ENCODE measurements at places on chromosomes 5 and 9.

- DNase-seq, result no peak
Measured at GRCh38 chr9:4788703-4789102, 4.0 kb upstream of the RCL1 start.

DNA sequence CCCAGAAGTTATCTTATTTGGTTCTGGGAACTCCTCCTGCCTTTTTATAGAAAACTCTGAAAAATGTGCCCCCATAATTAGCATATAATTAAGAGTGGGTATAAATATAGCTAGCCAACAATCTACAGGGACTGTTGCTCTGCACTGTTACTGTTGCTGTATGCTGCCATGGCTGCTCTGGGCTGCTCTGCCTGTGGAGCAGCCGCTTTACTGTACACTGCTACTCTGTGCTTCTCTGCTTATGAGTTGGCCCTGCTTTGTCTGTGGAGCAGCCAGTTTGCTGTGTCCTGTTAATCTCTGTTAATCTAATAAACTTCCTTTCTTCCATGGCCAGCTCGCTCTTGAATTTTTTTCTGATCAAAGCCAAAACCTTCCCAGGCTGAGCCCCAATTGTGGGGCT lies 2244.0 kb upstream of the ACO1 start:
- no peak for DNase-seq

DNA sequence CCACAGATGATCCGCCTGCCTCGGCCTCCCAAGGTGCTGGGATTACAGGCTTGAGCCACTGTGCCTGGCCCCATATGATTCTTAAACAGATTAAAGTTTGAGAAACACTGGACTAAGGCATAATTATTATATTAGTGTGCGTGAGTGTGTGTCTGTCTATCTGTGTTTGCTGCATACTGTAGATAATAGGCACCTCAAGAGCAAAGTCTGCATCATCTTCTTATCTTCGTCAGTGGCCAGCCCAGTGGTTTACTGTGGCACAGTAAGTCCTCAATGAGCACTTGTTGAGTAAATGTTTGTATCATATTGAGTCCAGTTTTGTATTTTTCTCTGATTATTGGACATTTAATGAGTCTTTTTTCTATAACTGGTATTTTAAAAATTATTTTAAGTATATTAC lies 81.7 kb downstream of the ITGA1 start:
- DNase-seq, result no peak

- no peak for DNase-seq
Measured at GRCh38 chr9:111533099-111533790, 8.3 kb downstream of the ZNF483 start.

DNA sequence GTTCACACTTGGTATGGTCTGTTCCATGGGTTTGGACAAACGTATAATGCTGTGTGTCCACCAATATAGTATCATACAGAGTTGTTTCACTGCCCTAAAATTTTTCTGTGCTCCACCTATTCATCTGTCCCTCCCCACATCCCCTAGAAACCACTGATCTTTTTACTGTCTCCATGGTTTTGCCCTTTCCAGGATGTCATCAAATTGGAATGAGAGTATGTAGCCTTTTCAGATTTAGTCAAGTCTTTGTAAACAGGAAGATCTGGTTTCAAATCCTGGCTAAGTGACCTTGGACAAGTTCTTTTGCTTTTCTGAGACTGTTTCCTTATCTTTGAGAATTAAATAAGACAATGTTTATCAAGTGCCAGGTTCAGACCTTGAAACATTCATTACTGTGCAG lies 13.2 kb upstream of the LVRN start:
- no peak for DNase-seq

DNA sequence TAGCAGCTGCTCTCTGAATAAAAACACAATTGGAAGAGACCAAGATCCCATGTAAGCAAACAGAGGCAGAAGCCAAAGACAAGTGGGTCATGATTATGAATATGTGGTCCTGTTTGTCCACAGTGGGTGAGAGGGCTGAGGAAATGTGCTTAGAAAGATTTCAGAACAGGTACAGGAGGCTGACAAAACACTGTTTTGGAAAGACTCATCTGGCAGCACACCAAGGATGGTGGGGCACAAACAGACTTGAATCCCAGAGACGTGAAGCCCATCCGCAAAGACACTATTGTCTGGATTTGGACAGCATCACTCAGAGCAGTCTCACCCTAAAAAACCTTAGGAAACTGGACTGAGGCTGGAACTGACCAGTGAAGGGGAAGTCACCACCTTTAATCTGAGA lies 85.0 kb downstream of the ADRB2 start:
- no peak for DNase-seq

- DNase-seq, result no peak
Measured at GRCh38 chr9:138077898-138078540, 200.4 kb downstream of the CACNA1B start.

GRCh38 chr5:60208716-60209115 lies 315.2 kb upstream of the PDE4D start:
- no peak for DNase-seq

- no peak for DNase-seq
Measured at GRCh38 chr9:8621416-8621815, 821.8 kb upstream of the DMAC1 start.

GRCh38 chr5:132673939-132674630 lies at the start of gene IL4:
Gene IL4 (plus strand): TSS chr5:132673989. CDS start chr5:132674051, 62 bp downstream.
- DNase-seq, result no peak

- no peak for DNase-seq
Measured at GRCh38 chr9:4382722-4383317, 83.0 kb upstream of the GLIS3 start.

DNA sequence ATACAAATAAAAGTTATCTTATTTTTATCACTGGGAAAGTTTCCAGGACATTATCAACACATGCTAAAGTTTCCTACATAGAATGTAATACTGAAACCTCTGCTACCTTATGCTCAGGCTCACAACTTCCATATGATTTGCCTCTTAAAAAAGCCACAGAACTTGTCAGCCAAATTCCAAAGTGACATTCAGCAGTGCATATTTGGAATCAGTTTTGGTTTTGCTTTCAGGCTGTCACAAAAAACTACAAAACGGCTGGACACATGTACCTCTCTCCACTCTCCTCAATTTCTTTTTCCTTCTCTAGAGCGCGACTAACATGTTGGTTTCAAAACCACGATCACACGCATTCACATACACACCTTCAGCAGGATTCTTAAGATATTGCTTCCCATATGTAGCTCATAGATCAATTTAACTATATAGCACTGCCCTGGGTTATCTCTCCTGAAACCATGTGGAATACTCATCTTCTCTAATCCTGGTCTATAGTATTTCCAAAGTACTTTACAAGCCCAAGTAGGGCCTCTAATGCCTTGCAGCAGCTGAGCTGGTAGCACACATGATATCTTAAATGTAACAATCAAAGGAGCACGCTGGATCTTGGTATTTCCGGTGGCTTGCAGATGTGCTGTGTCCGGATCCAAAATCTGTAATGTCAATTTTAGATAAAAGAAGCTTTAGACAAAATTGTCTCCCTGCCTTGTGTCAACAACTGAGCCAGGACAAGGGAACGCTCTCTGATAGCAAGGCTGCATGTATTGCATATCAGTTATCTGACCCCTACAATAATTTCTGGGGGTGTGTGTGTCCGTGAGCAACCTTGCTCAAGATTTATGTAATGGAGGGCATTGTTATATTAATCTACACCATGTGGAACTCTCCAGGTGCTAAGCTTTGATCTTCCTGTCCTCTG lies 203.2 kb downstream of the DMRT2 start:
- DNase-seq, result no peak

GRCh38 chr5:171646102-171647042 lies 139.2 kb upstream of the SMIM23 start:
- no peak for DNase-seq

- no peak for DNase-seq
Measured at GRCh38 chr9:120712539-120713031, 1.7 kb downstream of the MEGF9 start.

DNA sequence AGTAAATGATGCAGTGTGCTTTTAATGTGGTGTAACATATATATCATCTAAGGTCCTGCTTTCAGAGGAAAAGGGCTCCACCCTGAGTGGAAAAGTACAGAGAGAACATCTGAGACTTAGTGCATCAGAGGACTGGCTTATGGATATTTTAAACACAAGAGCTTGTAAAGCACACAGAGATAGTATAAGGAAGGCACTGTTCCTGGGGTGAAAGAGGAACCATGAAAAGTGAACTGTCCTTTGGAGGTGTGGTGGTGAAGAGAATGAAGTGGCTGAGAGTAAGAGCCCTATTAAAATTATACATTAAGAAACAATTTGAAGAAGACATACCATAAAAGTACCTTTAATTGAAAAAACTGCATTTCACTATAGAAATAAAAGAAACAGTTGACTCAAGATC lies 68.9 kb downstream of the CSF2 start:
- DNase-seq, result no peak

DNA sequence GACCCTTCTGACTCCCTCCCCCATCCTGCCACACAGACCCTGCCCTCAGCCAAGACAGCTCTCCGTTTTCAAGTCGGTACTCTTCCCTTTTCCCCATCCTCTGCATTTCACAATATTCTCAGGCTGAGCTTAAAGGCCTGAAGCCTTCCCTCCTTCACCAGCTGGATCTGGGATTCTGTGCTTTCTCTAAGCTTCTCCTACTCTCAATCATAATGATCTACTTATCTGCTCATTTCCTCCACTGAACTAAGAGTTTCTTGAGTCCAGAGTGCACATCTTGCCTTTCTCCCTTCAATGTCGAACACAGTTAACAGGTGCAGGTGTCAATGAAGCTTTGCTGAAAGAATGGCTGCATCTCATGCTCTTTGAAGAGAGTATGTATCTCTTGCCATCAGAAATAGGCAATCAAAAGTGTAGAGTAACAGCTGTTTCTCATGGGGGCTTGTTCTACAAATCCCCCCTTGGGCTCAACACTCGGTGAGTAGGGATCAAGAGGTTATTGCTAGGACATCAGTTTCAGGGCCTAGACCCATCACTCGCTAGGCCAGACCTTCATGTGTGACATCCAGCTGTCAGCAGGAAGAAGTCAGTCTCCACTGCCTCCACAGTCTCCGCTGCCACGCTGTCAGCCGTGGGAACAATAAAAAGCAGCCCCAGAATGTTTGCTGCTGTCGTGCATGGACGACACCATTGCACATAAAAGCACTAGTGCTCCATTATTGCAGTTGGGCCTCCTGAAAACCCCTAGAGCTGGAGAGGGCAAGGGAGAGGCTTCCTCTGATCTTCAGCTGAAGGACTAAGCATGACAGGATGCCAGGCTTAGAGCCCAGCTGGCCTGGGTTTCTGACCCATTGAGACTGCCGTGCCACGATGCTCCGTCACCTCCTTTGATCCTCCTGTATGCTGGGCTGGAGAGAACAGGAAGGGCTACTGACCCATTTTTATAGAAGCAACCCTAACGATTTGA lies 23.7 kb downstream of the TRAF1 start:
- DNase-seq, result no peak

DNA sequence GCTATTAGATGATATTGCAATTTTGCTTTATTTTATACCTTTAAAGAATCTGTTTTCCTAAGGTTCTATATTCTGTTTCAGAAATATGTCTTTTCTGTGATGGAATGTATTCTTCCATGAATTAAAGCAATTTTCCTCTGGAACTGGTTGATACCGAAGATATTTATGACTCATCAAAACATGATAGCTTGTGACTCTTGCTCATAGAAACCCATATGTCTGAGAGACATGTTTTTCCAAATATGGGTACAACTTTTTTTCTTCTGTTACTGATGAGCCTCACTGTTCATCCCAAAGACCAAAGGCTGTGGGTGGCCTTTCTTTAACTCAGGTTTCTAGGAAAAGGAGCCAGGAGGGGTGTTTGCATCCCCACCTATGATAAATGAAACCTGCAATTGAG lies 126.1 kb upstream of the PAPPA start:
- DNase-seq, result no peak

DNA sequence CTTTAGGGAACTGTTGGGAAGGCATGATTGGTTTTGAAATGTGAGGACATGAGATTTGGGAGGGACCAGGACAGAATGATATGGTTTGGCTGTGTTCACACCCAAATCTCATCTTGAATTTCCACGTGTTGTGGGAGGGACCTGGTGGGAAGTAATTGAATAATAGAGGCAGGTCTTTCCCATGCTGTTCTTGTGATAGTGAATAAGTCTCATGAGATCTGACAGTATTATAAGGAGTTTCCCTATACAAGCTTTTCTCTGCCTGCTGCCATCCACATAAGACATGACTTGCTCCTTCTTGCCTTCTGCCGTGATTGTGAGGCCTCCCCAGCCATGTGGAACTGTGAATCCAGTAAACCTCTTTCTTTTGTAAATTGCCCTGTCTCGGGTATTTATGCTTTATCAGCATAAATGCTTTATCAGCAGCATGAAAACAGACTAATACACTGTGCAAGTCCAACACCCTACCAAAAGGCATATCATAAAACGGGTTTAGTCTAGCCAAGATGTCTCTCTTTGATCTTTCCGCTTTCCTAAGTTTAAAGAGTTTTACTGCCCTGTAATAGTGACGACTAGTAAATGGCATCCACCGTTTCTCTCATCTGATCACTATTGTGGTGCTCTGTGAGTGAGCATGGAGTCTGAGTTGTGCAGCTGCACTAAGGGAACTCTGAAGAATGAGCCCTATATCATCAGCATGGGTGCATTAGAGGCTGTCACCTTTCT lies 12.9 kb upstream of the ZNF782 start:
- no peak for DNase-seq

DNA sequence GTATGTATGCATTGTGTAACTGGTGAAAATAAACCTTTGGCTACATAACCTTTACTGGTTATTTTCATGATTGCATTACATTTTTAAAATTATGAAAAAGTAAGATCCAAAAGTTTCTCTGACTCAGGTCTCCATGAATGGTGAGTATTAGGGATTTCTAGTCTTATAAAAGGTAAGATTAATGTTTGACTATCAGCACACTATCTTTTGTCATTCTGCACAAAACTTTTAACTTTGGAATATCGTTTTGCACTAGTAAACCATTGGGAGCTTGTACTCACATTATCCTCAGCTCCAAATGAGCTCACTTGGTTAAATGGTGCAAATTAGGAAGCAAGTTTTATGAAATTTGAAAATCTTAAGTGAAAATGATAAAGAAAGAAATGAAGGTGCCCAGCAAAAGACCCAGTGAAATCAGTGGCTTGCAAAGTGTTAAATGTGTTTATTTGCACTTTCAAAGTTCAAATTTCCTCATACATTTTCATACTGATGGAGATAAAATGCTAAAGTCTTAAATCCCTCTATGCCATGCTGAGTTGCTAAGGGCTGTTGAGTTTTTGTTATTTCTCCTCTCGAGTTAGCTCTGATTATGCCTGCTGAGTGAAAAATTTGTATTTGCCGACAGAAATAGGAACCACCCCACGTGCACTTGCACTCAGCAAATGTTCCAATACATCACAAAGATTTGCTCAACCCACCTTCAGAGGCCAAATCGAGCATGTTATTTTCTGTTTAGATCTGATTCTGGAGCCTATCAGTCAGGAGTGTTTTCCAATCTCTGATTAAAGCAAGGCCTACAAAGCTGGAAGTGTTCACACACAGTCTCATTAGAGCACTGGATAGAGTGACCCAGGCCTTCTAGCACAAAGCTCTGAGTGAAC lies 885.7 kb downstream of the NR2F1-AS1 start:
- DNase-seq, result no peak

- no peak for DNase-seq
Measured at GRCh38 chr5:87099968-87100367, 167.7 kb upstream of the RASA1 start.

DNA sequence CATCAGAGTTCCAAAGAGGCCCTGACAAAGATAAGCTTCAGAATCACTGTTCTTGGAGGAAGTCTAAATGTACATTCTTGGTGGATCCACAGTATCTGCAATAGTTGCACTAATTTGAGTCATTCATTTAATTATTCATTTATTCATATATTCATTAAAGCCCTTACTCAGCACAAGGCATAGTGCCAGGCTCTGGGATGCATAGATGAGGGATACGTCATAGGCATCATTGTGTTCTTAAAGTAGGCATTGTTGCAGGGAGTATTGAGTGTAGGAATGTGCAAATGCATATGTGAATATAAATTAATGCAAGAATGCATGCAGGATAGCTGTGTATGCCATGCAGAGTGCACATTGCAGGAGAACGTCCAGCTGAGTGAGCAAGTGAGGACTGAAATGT lies 100.7 kb downstream of the DRD1 start:
- DNase-seq, result no peak
